ENCODE measurements at places on chromosomes 7 and 10.

DNA sequence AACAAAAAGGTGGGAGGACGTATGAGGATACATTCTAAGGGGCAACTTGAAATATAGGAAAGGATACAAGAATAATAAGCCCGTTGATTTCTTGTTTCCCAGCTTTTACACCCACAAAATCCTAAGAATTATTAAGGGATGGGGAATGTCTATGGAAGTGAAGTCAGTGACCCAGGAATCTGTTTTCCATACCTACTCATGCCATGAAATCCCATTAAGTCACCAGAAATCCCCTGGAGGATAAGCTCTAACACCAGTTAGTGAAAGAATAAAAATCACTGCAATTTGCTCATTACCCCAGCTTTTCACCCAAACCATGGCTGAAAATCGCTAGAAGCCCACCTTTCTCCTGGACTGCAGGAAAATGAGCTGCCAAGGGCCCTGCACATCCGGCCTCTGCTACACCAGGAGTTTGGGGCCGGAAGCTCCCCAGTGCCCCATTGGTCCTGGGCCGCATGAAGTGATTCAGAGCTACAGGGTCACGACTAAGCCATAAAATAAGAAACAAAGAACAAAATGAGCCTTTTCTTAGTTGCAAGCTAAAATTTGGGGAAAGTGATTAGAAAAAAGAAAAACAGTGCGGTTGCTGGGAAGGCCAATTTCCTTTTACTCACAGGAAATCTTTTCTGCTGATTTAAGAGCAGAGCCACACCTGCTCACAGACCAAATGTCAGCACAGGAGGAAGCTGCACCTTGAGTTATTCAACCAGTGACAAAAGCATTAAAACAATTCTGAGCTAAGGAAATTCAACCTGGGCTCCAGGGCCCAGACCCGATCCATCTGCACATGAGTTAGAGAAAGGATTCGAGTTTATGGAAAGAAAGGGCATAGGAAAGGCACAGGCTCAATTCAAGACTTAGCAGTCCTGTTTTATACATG, 40.3 kb downstream of the HIPK2 start:
- peak; percentile 46 for DNase-seq

DNA sequence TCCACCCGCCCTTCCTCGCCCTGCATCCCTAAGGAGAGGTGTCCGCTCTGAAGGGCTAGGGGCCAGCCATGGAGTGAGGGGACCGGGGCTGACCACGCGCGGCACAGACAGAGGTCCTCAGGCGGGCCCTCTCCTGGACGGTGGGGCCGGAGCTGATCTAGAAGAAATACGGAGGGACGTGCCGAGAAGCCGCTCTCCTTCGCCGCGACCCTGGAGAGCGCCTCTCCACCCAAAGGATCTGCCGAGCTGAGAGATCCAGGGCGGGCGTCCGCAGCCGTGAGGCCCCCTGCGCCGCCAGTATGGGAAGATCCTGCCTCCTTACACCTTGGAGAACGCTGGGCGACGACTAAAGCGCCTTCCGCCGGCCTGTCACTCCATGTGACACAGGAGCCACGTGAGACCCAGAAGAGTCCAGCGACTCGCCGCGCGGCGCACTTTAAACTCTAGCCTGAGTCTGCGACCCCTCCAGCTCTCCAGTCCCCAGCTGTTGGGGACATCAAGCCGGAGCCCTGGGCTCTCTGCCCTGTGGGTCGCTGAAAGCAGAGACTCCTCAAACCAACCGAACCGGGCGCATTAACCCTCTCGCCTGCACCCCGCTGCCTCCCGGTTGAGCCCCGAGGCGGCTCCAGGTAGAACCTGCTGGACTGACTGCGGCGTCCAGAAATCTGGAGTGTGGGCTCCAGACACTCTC, 1.5 kb upstream of the SFMBT2 start:
- DNase-seq, result no peak

DNA sequence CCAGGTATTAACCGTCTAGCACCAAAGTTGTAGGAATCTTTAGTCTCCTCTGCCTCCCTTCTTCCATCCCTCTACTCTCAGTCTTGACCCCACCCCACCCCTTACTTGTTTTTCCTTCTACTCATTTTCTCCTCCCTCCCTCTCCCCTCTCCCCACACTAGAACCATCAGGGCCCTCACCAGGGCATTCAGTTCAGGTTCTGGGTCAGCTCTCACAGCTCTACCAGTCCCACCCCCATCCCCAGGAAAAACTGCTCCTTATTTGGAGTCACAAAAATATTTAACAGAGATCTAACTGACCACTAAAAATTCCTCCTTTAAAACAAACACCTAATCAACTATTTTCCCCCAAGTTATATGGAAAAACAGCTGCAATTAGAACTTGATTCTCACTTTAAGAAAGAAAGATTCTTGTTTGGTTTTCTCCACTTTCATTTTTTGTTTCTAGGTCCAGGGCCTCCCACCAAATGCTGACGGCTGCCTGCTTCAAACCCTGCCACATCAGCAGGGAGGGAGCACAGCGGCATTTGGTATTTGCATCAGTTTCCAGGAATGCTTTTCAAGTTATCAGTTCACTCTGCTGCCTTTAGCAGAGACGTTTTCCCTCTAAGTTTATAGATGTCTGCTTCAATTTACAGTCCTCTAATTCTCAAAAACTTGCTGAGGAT, 2.8 kb upstream of the COL1A2 start:
- DNase-seq, result peak; percentile 82

DNA sequence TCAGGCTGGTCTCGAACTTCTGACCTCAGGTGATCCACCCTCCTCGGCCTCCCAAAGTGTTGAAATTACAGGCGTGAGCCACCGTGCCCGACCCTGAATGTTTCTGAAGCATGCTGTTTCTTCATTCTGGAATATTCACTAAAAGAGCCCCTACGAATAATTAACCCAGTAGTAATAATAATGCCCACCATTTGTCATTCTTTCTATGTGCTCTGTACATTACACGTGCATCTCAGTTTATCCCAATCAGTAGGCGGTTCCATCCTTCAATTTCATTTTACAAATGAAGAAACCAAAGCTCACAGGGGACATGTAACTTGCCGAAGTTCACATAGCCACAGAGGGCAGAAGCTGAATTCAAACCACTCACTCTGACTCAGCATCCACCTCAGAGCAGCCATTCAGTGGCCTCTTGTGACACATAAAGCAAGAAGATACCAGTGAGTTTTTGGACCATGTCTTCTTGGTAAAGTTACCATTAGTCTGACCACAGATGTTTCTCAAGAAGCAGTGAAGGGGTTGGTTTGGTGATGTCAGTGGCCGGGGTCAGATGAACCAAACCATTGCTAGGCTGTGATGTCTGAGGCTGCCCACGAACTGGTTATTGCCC, 71.9 kb upstream of the DUSP5 start:
- DNase-seq, result peak; percentile 91

DNA sequence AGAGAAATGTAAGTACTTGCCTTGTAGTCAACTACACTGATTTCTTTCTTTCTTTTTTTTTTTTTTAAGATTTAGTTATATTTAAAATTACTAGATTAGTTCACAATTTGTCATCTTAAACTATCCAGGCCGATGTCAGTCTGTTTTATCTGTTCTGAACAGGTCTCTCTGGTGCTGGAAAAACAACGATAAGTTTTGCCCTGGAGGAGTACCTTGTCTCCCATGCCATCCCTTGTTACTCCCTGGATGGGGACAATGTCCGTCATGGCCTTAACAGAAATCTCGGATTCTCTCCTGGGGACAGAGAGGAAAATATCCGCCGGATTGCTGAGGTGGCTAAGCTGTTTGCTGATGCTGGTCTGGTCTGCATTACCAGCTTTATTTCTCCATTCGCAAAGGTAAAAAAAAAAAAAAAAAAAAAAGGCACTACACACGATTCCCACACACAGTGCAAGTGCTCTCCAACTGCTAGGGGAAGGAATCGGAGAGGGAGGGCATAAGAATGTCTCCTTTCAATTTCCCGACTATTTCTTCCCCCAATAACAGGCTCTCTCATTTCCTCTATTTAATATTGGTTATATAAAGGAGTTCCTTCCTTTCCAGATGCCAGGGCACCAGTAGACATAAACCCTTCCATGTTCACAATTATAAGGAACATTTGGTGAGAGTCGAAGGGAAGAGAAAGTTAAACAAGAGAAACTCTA, 53.4 kb downstream of the PAPSS2 start:
- no peak for DNase-seq

DNA sequence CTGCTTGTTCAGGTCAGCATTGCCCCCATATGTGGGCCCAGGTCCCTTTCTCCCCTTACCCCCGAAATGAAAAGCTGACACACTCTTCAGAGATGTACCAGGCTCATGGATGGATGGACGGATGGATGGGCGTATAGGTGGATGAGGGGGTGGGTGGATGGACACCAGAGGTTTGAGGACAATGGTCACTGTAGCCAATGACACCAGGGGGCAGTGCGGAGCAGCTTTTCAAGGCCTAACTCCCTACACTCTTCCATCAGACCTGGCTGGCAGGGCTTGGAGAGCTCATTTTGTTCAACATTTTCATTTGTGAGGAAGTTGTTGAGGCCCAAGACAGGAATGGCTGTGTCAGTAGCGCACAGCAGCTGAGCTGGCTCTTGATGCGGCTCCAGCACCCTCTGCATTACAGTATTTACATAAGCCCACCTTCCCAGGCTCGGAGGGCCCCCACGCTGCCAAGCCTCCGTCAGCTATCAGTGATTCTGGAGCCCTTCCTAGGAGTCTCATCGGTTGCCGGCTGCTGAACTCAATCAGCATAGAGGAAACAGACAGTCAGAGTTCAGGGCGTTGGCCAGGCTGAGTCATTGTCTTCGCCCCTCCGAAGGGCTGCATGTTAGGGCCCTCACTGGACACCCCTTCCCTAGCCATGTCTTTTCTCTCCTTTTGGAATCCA, 11.6 kb upstream of the FFAR4 start:
- DNase-seq, result peak; percentile 56

- no peak for DNase-seq
Observed at GRCh38 chr7:19401461-19401860, 256.2 kb upstream of the FERD3L start.

DNA sequence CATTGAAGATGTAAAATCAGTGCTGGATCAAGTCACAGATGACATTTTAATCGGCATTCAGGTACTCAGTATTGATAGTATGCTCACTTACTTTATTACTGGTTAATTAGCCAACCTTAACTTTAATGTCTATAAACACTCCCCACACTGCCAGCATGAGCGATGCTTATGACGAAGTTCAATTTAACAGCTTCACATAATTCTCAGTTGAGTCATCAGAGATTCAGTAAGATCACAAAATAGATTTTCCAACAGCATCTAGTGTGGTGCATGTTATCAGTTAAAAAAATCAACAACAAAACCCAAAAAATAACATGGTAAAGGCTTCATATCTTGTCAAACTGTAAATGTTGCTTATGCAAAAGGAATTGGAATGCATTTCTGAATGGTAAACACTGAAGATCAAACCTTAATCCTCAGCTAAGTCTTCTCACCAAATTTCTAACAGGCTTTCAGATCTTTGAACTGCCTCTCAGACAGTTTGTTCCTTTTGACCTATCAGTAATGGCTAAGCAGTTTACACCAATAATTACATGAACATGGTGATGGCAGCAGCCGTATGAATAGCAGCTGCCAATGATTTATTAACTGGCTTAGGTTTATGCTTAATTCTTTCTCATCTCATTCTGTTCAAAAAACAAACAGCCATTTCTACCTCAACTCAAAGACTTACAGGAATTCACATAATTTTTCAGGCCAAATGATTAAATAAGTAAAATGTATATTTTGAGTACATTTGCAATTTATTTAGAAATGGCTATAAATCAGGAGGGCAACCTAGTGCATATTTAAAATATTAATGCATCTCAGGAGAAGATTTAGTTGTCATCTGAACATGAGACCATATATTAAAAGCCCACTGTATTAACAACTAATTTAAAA, 98.5 kb downstream of the CABCOCO1 start:
- peak; percentile 79 for DNase-seq

- no peak for DNase-seq
Observed at GRCh38 chr7:2755531-2755930, 67.5 kb downstream of the AMZ1 start.

- DNase-seq, result peak; percentile 41
Observed at GRCh38 chr7:50653126-50653864, 88.1 kb upstream of the DDC start.

GRCh38 chr10:82477776-82478175, 602.8 kb downstream of the NRG3 start:
- no peak for DNase-seq

- DNase-seq, result peak; percentile 95
Observed at GRCh38 chr7:7221599-7222038, 39.3 kb downstream of the C1GALT1 start.

DNA sequence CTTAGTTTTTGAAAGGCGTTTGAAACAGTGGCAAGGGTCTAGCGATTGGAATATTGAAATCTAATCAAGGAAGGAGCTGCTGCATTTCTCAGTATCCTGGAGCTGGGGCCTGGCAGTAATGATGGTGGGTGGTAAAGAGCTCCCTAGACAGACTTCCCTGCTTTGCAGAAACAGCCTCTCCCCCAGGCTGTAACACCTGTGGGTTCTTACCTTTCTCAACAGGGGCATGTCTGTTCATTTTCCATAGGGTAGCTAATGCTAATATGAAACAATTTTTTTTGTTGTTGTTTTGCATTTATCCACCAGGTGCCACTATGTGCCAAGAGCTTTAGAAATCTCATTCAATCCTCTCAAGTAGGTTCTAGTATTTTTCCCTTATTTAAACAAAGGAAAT, 345.5 kb downstream of the REEP3 start:
- DNase-seq, result peak; percentile 11

DNA sequence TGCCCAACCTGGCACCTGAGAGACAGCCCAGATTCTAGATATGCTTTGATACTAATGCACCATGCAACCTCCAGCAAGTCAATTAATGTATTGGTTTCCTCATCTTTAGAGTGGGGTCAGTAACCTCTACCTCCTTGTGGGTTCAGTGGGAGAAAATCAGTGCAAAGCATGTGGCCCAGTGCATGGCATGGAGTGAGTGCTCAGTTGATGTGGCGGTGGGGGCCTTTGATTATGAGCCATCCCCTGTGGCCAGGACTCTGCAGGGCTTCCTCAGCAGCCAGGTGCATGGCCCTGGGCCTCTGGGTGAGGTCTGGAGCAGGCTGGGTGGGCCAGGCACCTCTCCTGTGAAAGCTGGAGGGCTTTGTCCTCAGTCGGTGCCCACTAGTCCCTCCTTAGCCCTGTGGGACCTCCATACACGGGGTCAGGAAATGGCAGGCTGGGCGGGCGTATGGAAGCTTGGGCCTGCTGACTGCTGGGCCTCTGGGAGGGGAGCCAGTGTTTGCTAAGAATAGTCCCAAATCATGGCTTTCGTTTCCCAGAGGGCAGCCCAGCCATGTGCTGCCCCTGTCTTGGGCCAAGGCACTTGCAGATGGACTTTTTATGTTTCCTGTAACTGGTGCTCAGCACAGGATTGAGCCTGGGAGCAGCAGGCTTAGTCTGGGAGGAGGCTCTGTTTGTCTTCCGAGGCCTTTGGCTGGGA, 3.4 kb downstream of the PALD1 start:
- no peak for DNase-seq

- peak; percentile 96 for DNase-seq
Observed at GRCh38 chr7:39589323-39590111, 23.3 kb downstream of the YAE1 start.

- DNase-seq, result peak; percentile 60
Observed at GRCh38 chr10:101441541-101442455, 87.8 kb downstream of the BTRC start.

- DNase-seq, result peak; percentile 88
Observed at GRCh38 chr10:13348216-13349017, at the start of gene SEPHS1. TSS of gene SEPHS1 (minus strand) at chr10:13348293. CDS start at chr10:13344950, 3,343 bp downstream.

GRCh38 chr10:114347241-114347640, 57.1 kb downstream of the AFAP1L2 start:
- DNase-seq, result peak; percentile 36
